ENCODE measurements at places on chromosomes 2 and 18.

DNA sequence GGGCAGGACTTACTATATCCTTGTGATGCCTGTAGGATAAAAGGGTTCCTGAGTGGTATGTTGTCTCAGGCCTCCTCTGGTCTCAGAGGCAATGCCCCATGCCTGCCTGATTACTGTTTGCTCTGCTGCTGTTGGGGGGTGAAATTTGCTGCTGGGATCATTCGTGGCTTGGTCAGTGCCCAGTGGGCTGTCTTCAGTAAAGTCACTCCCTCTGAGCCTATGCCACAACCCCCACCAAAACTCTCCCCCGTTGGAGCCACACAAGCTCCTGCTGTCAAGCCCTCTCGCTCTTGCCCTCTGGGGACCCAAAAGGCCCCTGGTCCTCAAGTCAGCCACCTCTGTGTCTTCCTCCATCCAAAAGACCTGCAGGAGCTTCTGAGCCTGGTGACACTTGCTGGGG, 38.6 kb upstream of the TGIF1 start:
- DNase-seq: no peak

DNA sequence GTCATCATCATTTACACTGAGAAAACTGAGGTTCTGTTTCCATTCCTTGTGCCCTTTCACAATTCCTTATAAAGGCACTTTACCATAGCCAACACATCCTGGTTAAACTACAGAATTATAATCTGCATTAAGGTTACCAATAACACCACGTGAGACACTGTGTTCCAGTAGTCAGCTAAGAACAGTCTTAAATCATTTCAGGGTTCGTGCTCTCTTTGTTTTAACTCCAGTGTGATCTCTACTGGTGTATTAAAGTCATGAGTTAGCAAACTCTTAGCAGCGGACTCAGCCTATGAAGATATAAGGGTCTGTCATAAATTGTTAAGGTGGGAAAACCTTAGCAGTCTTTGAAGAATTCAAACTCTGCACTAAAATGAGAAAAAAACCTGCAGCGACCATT, 53.0 kb downstream of the TCF4 start:
- DNase-seq: no peak

GRCh38 chr18:52682260-52682659, 342.3 kb downstream of the DCC start:
- DNase-seq: no peak

GRCh38 chr2:170365686-170366085, 187.7 kb downstream of the MYO3B start:
- no peak for DNase-seq

DNA sequence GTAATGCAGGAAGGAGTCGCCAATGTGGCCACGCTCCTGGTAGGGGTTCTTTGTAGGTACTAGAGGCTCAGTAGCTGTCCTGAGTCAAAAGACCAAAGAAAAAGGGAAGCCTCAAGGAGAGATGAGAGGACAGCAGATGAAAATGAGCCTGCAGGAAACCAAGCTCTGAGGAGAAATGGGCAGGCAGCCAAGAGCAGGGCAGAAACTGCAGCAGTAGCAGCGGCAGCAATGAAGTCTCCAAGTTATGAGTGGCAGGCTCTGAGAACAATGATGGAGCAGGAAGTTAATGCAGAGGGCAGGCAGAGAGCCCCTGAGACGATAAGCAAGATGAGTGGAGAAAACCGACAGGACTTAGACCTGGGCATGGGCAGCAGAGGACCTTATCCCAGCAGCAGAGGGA, 48.2 kb upstream of the TMEM200C start:
- no peak for DNase-seq

- DNase-seq: no peak
These were observed 65.5 kb downstream of the ACAA2 start for GRCh38 chr18:49747876-49748275.

GRCh38 chr2:121804997-121805765, 49.7 kb downstream of the TSN start:
- DNase-seq: no peak

DNA sequence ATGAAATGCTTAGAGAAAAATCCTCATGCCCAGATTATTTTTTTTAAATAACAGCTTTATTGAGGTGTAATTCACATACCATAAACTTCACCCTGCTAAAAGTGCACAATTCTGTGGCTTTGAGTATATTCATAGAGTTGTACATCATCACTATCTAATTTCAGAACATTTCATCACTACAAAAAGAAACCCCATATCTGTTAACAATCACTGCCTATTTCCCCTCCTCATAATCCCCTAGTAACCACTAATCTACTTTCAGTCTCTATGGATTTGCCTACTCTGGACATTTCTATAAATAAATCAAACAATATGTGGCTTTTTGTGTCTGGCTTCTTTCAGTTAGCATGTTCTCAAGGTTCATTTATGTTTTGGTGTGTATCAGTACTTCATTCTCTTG, 51.4 kb downstream of the OSBPL1A start:
- DNase-seq: no peak

DNA sequence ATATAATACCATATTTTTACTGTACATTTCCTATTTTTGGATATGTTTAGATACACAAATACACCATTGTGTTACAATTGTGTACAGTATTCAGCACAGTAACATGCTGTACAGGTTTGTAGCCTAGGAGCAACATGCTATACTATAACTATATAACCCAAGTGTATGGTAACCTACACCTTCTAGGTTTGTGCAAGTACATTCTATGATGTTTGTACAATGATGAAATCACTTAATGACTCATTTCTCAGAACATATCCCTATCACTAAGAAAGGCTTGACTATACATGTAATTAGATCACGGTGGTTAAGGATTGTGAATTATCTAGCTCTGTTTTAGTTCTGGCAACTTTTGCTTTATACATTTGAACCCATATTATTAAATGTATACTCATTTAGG, 31.3 kb downstream of the NPHP1 start:
- no peak for DNase-seq

GRCh38 chr2:162073888-162074631, at the start of gene DPP4:
TSS of gene DPP4 (minus strand) at chr2:162074215. CDS start at chr2:162073981, 234 bp downstream.
- DNase-seq: peak; percentile 50
